ENCODE measurements at places on chromosomes 7 and 10.
A peak's percentile ranks its signal among the peaks of the same experiment; 100 is the strongest.

- no peak for DNase-seq
These were observed 151.8 kb upstream of the CELF2 start for GRCh38 chr10:10865913-10866312.

DNA sequence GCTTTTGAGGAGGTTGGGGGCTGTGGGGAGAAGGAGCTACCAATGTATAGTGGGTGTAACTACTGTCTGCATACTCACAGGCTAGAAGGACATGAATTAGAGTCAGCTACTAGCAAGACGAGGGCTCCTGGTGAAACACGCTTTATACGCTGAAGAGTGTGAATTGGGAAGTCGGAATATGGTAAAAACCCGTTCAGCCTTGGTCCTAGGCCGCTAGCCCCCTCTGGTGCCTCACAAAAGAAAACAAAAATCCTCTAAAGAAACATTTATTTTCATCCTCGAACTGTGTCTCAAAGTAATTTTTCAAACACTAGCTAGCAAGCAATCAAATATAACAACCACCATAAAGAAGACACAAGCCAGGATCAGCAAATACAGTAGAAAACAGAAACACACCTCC, 338.1 kb upstream of the SEMA3C start:
- DNase-seq: no peak

DNA sequence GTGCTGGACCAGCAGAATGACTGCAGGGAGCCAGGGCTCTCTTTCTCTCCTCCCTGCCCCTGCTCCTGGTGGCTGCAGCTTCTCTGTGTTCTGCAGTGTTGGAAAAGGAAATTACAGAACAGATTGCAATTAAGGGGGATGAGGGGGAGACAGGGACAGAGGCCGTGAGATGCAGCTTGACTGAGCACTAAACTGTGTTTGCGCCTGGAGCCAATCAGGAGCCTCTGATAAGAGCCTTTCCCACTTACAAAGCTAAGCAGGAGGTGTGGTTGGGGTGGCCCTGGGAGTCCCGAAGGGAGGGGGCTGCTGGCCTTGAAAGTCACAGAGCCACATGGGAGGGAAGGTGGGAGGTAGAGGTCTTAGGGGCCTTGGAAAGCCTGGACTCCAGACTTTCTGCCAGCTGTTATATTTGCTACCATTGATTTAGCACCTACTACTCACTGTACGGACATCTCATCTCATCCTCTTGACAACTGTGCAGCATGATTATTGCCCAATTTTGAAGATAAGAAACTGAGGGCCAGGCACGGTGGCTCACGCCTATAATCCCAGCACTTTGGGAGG, 26.7 kb downstream of the TRIM8 start:
- DNase-seq: no peak

GRCh38 chr7:87226495-87226894, 7.0 kb upstream of the TMEM243 start:
- no peak for DNase-seq

DNA sequence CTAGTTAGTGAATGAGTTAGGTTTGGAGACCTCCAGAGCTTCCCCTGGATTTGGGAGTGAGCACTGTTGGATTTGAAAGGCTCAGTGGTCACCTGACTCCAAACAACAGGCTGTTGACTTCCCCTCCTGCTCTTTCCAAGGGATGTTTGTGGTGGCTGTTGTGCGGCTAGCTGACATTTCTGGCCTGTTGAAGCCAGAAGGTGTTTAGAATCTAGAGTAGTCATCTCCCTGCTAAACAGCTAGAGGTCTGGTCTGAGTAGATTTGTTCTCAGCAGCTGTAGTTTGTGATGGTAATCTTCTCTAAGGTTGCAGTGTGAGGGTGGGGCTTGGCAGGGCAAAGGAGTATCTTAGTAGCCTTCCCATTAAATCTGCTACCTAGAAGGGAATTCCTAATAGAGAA, 30.1 kb downstream of the BPGM start:
- no peak for DNase-seq

DNA sequence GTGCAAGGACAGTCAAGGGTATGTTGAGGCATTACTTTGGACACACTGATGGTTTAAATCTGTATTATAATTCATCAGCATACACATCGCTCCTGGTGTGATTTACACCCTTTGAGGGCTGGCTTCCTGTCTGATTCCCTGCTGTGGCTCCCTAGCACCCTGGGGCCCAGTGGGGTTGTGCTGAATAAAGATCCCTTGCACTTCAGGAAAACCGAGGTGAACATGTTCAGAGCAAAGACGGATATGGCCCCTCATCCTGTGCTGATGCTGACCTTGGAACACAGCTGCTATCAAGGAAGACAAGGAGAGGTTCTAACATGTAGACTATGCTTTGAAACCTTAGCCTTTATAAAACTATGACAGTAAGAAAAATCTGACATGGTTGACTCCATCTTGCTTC, 84.6 kb upstream of the UNC5B start:
- no peak for DNase-seq

DNA sequence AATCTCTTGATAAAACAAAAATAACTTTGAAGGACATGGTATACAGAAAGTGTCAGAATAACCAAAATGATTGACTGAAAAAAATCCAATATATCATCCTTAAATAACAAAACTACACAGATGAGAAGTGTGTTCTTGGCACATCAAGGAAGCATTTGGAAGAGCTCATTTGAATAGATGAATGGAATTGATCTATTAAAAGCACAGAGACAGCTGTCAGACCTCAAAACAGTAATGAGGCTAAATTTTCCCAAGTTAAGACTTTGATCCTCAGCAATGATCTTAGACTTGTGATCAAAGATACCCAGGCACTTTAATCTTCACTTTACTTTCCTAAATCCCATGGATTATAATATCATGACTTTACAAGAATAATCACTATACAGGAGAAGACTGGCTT, 395.4 kb upstream of the NFE2L3 start:
- DNase-seq: no peak

DNA sequence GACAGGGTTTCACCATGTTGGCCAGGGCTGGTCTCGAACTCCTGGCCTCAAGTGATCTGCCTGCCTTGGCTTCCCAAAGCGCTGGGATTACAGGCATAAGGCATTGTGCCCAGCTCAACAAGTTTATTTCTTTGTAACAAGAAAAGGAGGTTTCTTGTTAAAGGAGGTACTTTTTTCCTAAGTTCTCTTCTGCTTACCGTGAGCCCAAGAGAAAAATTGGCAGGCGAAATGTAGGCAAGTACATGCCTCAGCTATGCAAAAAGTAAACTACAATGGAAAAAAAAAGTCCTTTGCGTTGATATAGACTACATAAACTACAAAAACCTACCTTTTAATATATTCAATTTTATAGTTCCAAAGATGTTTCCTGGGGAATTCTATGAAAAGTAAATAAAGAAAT, 122.6 kb downstream of the DKK1 start:
- DNase-seq: no peak

GRCh38 chr10:92239600-92240288, 51.1 kb downstream of the CPEB3 start:
- DNase-seq: peak; percentile 47

- no peak for DNase-seq
These were observed 175.9 kb downstream of the EVX1 start for GRCh38 chr7:27418541-27418940.

GRCh38 chr7:26008428-26008827, 143.6 kb upstream of the NFE2L3 start:
- DNase-seq: no peak

DNA sequence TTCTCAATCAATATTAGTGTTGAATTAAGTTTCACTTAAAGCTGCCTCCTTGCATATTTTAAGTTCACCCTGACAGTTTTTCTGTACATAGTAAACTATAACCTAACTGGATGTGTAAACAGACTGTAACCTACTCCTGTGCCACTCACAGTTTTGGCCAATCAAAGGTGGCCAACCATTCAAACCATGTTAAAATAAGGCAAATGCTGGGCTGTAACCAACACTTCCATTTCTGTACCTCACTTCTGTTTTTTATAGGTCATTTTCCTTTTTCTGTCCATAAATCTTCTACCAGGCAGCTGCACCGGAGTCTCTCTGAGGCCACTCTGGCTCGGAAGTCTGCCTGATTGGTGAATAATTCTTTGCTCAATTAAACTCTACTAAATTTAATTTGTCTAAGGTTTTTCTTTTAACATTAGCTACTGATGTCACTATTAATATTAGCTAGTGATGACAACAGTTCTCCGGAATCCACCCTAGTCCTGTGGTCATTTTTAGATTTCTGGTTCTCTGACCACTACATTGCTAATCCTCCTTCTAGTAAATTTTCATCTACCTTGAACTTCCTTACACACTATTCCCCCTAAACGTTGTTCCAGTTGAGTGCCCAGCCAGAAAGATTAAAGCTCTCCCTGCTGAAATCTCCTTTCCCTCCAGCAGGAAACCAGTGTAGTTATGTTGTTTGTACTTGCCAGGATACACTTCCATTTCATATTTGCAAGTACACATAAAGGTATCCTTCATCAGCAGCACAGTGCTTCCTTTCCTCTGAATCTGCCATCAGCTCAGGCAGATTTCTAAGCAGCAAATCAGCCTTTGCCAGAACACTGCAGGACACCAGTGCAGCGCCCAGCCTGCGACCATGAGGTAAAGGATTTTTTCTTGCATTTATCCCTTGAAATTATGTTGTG, 18.6 kb upstream of the IFIT2 start:
- DNase-seq: no peak

GRCh38 chr10:126455766-126456405, 67.6 kb upstream of the ADAM12 start:
- no peak for DNase-seq

DNA sequence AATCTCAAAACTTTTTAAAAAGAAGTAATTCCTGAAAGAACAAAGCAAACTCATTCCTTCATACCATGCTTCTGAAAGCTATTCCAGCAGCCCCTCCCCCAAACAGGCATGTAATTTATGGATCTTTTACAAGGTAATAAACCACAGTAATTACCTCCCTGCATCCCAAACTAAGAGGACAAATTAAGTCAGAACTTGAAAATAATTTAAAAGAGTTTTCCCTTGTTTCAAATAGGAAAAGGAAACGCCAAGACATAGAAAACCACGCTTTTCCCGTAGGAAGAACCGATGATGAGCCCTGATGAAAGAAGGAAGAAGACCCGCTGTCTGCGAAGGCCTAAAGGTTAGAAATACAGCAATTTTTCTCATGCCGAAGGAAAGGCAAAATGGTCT, 8.9 kb downstream of the HOXA4 start:
- DNase-seq: no peak

GRCh38 chr7:28328146-28328545, 84.2 kb upstream of the CREB5 start:
- no peak for DNase-seq

- DNase-seq: no peak
These were observed 150.4 kb upstream of the PRPS1L1 start for GRCh38 chr7:18177815-18178660.

GRCh38 chr10:65550761-65551160, 1375.1 kb upstream of the LRRTM3 start:
- no peak for DNase-seq

DNA sequence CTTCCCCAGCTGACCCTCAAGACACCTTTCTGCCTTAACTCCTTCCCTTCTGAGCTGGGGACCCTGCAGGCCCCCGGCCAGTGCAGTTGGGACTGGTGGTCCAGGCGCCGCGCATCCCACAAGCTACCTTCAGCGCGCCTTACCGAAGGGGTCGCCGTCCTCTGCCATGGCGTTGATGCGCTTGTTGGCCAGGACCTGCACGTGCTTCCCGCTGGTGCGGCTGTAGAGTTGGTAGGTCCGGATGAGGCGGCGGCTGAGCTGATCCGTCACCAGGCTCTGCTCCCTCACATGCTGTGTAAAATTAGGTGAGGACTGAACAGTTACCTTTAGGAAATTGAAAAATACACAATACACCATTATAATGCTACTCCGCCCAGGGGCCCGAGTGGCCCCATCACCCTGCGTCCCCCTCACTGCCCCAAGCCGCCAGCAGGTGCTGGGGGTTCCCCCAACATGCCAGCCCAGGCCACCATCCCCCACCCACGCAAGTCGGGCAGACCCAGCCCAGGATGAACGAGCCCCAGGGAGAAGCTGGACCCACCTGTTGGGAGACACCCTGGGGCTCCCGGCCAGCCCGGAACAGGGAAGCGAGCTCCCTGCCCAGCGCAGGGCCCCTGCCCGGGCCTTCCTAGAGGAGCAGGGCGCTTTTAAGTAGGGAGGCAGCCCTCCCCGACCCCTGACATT, 1.2 kb downstream of the FGF8 start:
- DNase-seq: no peak

DNA sequence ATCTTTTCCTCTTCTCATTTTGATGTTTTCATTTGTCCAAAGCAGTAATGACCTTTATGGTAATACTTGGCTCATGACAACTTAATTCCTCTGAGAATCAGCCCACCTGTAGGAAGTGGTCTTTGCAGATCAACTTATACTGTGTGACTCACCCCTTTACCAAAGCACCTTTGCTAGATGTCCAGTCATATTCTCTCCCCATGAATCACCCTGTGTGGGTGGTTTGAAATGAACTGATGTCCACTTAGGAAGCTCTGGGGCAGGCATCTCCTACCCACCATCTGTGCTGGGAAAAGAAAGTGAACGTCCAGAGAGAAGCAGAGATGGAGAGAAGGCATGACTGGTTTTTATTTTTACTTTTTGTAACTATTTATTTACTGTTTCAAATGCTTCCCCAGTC, 410.3 kb downstream of the KIF20B start:
- DNase-seq: no peak

- no peak for DNase-seq
These were observed 39.9 kb upstream of the WNT16 start for GRCh38 chr7:121288894-121289293.

DNA sequence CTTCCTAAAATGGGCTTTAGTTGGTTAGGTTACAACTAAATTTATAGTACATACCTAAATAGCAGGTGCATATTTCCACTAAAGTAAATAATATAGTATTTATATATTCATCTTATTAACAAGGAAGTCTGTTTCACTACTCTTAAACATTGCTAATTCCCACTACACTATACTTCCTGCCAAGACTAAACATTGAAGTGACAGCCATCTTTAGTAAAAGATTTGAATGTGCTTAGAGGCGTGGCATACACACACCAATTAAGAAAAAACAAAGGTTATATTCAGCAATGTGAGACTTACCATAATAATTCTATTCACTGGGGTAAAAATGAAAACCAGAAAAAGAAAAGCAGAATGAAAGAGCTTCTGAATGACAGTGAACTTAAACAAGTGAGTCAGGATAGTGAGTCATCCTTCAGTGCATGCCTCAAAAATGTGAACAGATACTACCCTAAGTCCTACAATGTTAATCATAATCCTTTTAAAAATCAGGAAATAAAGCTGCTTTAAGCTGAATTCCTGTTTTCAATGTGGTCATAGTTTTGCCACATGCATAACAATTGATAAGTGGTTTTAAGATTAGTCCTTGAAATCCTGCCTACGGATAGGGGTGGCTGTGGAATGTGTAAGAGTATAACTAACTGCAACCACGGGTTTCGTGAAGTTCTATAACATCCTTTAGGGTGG, 59.4 kb downstream of the USP6NL start:
- DNase-seq: no peak

DNA sequence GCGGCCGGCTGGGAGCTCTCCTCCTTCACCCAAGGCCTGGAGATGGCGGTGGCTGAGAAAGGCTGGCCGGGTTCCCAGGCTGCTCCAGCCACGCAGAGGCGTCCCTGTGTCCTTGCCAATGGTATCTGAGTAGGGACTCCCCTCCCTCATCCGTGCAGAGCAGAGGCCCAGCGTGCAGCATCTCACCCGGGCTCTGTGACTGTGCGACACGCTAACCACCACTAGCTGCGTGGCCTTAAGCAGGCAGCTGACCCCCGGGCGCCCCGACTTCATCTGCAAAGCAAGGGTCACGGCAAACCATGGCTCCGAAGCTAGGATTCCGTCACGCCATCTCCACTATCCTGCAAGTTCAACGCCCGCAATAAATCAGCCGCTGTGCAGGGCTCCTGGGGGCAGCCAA, 47.2 kb upstream of the TNRC18 start:
- DNase-seq: no peak

- DNase-seq: no peak
These were observed 769.3 kb downstream of the MAGI2 start for GRCh38 chr7:78684201-78684600.

Measured in CD4-positive, CD25-positive, alpha-beta regulatory T cell (primary cell).